ENCODE measurements at places on chromosomes 12 and 14. TPM values are rescaled to one million over a fixed set of nuclear protein-coding genes. Genes with fewer than 3 reads are reported as not detected.

- no peak for DNase-seq
Observed at GRCh38 chr14:57060276-57060955, 208.3 kb downstream of the EXOC5 start.

DNA sequence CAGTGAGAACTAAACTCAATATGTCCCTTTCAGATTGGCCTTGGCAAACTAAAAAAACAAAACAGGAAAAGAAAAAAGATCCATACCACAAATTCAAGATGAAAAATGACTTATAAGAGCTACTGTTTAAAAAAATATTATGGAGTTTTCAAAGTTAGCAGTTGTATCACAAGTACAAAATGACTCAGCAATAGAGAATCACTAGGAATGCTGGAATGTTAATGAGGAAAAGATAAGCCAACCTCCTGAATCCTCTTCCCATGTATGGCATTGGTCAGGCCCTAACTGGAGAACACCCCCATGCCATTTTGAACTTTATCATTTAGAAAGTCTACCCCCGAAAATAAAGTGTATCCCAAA, 62.2 kb downstream of the PPP1R36 start:
- no peak for DNase-seq

DNA sequence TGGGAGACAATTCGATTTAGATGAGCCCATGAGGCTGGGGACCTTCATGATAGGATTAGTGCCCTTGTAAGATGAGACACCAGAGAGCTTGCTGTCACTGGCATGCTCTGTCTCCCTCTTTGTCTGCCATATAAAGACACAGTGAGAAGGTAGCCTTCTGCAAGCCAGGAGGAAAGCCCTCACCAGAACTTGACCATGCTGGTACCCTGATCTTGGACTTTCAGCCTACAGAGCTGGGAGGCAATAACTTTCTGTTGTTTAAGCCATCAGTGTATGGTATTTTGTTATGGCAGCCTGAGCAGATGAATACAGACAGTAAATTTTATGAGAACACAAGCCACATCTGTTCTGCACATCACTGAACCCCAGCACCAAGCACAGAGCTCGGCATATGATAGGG, 38.1 kb upstream of the RASSF3 start:
- no peak for DNase-seq

OR11H7 gene
- total RNA-seq: not detected

GRCh38 chr12:98572010-98572409, 21.5 kb upstream of the SLC25A3 start:
- no peak for DNase-seq

Measured in activated T-cell treated with anti-CD3 and anti-CD28 coated beads, Interleukin-2, amount 50 U/mL, for 4 hours (primary cell).